ENCODE measurements at places on chromosomes 7 and 10. TPM values are rescaled to one million over a fixed set of nuclear protein-coding genes. Genes with fewer than 3 reads are reported as not detected.

Gene GIMAP8
- 104 TPM for total RNA-seq

Gene H2BK1
- total RNA-seq: not detected

Gene SP8
- total RNA-seq: not detected

Gene GPR26
- total RNA-seq: not detected

Gene ITPRID1
- not detected for total RNA-seq

Gene SH2B2
- 1.4 TPM for total RNA-seq

Gene CACNA2D1
- 54.6 TPM for total RNA-seq

Gene PHYHIPL
- total RNA-seq: not detected

Gene HTR5A
- total RNA-seq: not detected

Gene CTAGE15
- total RNA-seq: not detected

Gene NEURL1
- 0.15 TPM for total RNA-seq

Gene MRC1
- total RNA-seq: under 0.01 TPM

Gene FOXP2
- total RNA-seq: 0.65 TPM

Gene FAM25C
- total RNA-seq: not detected

Gene SMIM30
- 73.6 TPM for total RNA-seq

Gene HGF
- total RNA-seq: 1.8 TPM

Gene ADARB2
- total RNA-seq: 0.61 TPM

Gene CTAGE6
- total RNA-seq: 0.46 TPM

Gene DKK1
- 206 TPM for total RNA-seq

All from epithelial cell of umbilical artery (primary cell).